CD4-positive, alpha-beta T cell treated with Interleukin-4 for 4 hours (primary cell): ENCODE measurements at places on chromosomes 12 and 14.
A peak's percentile ranks its signal among the peaks of the same experiment; 100 is the strongest.

GRCh38 chr14:101219896-101220703, 316.6 kb upstream of the RTL1 start:
- no peak for DNase-seq

DNA sequence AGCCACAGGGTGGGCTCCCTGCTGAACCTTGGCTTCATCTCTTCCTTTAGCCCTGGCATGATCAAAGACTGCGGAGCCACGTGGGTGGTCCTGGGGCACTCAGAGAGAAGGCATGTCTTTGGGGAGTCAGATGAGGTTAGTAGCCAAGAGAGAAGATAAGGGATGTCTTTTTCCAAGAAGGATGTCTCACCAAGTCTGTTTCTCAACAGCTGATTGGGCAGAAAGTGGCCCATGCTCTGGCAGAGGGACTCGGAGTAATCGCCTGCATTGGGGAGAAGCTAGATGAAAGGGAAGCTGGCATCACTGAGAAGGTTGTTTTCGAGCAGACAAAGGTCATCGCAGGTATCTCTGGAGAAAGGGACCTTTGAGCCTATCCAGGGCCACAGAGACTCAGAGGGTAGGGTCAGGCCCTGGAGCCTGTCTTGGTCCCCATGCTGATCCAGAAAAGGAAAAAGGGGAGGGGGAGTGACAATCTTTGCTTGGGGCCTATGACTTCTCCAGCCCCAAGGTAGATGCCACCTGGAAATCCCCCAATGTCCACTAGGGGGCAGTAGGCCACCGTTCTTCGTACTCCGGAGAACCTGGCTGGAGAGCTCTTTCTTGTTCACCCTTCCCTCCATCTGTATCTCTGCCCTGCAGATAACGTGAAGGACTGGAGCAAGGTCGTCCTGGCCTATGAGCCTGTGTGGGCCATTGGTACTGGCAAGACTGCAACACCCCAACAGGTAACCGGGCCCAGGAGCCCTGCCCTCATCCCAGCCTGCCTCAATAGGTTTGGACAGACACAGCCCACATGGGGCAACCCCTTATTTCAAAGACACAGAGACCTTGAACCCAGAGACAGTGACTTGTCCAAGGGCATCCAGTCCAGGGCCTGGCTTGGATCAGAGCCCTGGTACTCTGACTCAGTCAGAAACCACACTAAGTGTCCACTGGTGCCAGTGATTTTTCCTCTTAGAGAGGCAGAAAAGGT, 2.0 kb downstream of the TPI1 start:
- peak; percentile 83 for DNase-seq

DNA sequence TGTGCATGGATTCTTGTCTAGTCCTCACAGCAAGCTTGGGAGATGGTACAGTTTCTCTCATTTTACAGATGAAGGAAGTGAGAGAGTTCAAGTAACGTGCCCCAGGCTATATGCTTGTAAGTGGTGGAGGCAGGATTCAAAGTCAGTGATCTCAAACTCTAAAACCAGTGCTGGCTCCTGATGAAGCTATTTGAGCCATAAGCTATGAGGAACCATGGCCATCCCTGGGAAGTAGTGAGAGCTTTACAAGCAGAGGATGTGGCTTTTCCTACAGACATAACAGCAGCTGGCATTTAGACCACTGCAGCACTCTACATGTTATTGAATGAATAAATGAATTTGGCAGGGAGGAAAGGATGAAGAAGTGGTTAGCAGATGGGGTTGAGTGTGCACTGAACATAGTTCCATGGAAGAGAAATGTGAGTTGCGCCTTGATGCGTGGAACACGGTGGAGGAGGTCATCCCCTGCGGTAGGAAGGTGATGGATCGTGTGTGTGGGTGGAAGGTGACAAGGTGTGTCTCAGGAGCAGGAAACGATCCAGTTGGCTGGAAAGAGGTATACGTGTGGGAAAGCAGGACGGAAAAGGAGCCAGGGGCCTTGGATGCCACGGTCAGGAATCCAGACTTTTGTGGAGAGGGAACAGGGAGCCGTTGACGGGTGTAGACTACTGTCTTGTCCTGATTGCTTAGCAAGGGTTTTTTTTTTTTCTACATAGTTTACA, 65.2 kb downstream of the RFX4 start:
- DNase-seq, result no peak

DNA sequence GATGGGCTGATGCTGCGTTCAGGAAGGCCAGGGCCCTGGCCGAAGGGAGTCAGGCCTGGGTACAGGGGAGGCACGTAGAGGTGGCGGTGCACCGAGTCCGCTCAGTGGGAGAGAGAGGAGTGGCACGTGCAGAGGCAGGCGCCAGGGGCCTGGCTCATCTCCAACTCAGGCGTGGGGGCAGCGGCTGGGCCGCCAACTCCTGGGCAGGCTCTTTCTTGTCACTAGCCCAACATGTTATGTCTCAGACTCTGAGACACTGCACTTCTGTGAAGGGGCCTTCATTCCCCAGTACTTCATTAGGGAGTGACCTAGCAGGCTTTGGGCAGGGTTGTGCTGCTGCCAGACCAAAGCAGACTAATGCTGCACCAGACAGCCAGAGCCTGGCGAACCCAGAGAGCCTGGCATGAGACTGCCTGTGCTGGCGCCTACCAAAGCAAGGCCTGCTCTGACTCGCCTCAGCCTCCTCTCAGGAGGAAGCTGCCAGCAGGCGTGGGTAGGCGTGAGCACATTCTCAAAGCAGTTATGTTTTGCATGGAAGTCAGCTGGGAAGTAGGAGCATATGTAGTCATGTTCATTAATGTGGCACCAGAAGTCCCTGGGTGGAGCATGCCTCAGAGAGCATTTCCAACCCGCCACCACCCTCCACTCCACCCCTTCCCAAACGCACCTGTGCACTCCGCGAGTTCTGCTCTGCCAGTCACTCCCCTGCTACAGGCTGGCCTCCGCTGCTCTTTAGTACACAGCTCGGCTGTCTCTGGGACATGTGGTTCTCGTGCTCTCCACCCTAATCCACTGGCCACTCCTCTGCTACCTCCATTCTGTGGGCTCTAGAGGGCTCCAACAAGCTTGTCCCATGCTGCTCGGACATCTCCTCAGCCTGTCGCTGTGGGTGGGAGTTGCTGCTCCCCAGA, 9.7 kb downstream of the CKB start:
- DNase-seq, result no peak

GRCh38 chr12:48988030-48988649, 10.0 kb downstream of the WNT1 start:
- peak; percentile 60 for DNase-seq

- DNase-seq, result no peak
Measured at GRCh38 chr14:66038618-66039017, 447.6 kb upstream of the CCDC196 start.

DNA sequence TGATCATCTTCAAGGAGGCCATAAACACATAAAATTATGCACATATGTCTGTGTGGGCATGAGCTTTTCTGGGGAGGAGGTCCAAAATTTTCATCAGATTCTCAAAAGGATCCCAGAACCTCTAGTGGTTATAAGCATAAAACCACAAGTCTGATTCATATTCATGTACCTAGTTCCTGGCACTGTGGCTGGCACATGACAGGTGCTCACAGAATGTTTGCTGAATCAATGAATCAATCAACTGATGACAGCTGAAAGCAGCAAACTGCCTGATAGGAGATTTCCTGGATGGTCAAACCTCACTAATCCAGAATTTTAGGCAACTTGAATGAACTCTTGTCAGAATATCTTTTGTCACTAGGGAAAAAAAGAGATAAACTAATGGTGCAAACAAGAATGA, 13.5 kb upstream of the CMKLR1 start:
- DNase-seq, result no peak

DNA sequence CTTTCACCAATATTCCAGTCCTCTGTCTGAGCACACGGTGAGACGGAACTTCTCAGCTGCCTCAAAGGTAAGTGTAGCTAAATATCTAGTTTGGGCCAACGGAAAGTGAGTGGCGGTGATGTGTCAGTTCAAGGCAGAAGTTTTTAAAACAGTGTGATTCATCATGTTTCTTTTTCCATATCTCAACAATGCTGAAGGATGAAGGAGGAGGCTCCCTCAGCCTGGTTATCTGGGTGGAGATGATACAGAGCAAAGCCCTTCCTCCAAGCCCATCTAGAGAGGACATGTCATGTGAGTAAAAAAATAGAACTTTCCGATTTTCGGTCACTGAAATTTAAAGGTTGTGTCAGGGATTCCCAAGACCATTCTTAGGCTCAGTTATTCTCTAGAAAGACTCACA, 13.1 kb upstream of the ANP32D start:
- no peak for DNase-seq

- DNase-seq, result no peak
Measured at GRCh38 chr12:12510141-12510540, 52.5 kb downstream of the DUSP16 start.

DNA sequence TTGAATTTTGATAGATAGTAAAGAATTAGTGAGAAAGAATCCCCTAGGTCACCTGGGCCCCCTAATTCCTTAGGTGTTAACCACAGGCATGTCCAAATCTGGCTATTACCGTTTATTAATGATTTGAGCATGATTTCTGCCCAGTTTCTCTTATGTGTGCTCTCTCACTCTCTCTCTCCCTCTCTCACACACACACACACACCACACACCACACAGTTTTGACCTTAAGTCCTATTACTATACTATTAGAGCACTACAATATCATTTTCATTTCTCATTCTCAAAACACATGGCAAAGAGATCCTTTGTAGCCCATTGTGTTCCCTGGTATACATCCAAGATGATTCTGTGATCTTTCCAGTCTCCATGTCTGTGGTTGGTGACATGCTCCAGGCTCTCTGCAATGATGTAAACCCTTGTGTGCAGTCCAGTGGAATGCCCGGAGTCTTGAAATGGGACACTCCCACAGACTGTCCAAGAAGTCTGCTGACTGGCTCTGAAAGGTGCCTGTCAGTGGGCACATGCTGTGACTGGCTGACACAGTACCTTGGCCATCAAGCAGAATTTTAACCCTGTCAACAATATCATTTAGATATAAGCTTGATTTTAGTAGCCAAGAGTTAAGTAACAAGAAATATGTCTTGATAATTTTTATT, 96.2 kb downstream of the FIGNL2 start:
- no peak for DNase-seq

- DNase-seq, result no peak
Measured at GRCh38 chr12:23350808-23351207, 598.7 kb downstream of the SOX5 start.

- no peak for DNase-seq
Measured at GRCh38 chr14:93784878-93785277, 3.4 kb downstream of the PRIMA1 start.

GRCh38 chr12:109764123-109764522, 50.5 kb downstream of the FAM222A start:
- no peak for DNase-seq

DNA sequence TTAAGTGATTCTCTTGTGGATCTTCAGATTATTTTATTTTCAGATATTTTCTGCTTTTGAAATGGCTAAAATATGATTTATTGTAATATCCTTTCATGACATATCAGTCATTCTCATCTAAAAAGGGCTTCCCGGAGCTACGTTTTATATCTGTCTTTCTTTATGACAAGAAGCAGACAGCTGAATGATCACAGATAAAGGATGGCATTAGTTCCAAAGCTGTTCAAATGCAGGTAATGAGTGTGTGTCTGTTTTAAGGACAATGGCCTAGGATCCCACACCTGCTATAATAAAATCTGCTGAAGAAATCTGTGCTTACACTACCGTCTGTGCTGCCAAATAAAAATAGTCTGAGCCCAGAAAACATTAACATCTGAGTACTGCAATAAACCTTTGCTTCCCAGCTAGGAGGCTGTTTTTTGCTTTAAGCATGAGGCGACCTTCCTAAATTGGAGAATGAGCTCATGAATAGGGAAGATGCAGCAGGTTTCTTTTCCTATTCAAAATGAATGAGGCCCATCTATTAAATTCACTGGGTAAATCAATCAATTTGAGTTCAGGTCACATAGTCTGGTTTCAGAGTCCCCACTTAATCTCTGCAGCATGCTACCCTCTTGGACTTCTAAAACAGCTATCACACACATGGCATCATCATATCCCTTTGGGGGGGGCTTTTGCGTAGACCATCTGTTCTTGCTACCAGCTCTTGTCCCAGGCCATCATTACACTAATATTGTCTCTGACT, 498.5 kb downstream of the NELL2 start:
- DNase-seq, result no peak

DNA sequence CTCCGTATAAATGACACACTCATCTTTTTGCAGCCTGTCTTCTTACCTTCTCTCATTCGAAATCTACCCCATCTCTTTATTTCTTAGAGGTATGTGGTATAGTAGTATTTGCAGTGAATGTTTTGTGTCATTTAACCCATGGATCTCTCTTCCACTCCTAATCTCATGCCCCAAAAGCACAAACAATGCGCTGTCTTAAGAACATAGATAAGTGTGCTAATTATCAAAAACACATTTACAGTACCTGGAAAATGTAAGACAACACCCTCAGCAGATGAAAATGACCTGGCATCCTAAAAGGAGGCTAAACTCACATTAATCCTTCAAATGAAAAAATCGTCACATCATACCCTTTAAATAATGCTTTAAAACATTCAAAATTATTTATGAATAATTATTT, 10.7 kb downstream of the USP15 start:
- DNase-seq, result no peak

DNA sequence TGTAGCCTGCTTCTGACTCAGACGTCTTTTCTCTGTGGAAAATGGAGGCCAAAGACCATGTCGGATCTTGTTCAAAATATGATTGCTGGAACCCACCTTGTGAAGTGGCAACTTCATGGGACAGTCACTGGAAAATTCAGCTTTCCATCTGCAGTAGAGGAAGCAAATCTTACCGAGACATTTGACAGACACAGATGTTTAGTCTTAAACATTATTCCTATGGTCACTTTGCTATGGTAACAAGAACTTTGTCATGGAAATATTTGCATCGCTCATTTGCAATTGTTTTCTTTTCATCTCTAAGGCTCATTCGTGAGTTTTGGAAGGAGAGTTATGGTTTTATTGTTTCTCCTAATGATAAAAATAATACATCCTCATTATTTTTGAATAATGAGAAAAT, 98.3 kb upstream of the HIF1A start:
- DNase-seq, result no peak

DNA sequence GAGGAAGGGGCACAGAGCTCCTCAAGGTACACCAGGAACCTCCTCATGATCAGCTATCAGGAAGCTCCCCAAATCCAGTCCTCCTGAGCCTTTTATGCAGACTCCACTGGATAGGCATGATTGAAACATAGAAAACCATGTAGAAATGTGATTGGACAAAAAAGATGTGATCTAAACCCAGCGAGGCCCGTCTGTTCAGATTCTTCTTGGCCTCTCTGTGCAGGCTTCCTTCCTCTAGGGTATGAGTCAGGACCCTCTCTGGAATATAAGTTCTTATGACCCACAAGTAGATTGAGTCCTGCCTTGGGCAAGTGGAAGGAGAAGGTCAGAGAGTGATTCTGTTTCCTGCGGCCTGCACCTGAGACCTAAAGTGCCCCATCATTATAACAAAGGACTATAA, 166.3 kb downstream of the PHLDA1 start:
- DNase-seq, result no peak

GRCh38 chr14:58832095-58832521, 194.3 kb downstream of the DACT1 start:
- DNase-seq, result no peak
